Amniotic epithelial cell (primary cell): ENCODE measurements at places on chromosomes 2 and 18.

DNA sequence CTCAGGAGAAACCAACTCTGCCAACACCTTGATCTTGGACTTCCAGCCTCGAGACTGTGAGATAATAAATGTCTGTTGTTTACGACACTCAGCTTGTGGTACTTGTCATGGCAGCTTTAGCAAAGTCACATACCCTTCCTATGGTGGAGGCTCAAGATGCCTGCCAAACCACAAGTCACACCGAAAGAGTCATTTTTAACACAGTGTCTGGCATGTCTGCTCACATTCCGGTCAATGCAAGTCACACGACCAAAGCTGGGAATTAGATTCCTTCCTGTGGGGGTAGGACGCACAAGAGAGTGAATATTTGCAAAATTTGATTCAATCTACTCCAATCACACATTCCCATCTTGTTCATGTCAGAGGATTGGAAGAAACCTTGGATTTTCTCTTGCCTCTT lies 24.6 kb downstream of the KCNE4 start:
- DNase-seq = no peak

GRCh38 chr2:201854841-201855240 lies 48.5 kb downstream of the CDK15 start:
- peak; percentile 67 for DNase-seq

DNA sequence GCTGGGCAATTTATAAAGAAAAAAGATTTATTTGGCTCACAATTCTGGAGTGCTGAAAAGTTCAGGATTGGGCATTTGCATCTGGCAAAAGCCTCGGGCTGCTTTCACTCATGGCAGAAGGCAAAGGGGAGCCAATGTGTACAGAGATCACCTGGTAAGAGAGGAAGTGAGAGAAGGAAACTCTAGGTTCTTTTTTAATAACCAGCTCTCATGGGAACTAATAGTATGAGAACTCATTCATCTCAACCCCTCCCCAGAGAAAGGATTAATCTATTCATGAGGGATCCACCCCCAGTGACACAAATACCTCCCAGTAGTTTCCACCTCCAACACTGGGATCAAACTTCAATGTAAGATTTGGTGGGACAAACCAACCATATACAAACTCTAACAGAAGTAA lies 129.0 kb downstream of the EVA1A start:
- no peak for DNase-seq

- no peak for DNase-seq
Observed at GRCh38 chr2:235390108-235390815, 103.6 kb upstream of the AGAP1 start.

DNA sequence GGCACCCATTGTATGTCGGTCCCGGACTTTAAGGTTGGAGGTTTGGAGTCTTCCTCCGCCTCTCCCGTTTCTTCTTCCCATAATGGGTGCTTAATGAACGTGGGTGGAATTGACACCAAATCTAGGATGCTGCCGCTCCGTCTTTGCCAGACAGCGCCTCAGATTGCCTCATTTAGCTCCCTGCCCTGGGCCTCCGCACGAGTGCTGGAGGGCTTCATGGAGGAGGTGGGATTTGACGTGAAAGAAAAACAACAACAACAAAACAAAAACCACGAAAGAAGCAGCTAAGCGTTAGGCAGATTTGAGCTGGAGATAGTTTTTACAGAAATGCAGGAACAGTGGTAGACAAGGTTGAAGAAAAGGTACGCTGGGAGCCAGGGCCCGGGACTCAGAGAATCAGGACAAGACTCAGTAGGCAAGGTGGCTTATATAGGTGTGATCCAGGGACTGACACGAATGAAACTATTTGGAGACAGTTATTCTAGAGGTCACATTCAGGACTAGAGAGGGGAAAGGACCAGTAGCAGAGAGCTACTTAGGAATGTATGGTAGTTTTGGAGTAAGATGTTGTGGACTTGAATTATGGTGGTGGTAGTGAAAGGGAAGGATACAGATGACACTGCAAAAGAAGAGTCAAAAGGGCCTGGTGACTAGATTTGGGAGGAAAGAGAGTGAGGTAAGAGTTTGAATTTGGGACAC lies 605 bp downstream of the ZNF2 start:
- DNase-seq = no peak

- no peak for DNase-seq
Observed at GRCh38 chr2:172012677-172013391, 13.1 kb downstream of the METAP1D start.

DNA sequence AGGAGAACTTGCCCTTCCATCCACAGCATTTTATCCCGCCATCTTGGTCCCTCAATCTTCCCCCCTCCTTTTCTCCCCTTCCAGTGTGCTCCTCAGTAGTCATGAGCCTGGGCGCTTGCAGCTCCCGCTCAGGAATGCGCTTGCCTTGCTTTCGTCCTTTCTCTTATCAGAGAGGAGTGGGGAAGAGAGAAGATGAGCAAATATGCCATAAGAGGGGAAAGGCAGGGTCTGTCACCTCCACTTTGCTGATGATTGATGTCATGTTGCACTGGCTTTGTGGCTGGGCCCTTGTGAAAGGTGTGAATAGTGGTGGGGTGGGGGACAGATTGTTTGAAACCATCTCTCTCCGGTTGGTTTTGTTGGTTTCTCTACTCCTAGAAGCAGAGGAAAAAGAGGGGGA lies 569.3 kb downstream of the TNS1 start:
- DNase-seq = peak; percentile 64

DNA sequence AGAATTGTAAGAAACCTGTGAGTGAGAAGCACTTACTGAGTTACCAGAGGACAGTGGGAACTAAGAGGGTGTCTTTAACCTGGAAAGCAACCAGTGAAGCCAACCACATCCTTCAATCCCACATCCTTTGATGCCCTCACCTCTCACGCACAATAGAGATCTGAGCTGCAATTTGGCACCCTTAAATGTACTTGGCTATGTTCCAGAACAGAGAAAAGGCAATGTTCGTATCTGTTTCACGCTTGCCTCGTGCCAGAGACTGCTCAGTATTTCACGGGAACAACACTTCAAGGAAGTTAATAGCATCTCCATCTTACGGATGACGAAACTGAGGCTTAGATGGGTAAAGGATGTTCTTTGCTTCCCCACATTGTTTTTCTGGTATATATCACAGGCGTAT lies 167.4 kb downstream of the DPP10 start:
- DNase-seq = no peak

GRCh38 chr2:148981324-148981723 lies 57.2 kb upstream of the LYPD6B start:
- DNase-seq = no peak

- no peak for DNase-seq
Observed at GRCh38 chr18:11672846-11673454, 16.1 kb upstream of the GNAL start.

DNA sequence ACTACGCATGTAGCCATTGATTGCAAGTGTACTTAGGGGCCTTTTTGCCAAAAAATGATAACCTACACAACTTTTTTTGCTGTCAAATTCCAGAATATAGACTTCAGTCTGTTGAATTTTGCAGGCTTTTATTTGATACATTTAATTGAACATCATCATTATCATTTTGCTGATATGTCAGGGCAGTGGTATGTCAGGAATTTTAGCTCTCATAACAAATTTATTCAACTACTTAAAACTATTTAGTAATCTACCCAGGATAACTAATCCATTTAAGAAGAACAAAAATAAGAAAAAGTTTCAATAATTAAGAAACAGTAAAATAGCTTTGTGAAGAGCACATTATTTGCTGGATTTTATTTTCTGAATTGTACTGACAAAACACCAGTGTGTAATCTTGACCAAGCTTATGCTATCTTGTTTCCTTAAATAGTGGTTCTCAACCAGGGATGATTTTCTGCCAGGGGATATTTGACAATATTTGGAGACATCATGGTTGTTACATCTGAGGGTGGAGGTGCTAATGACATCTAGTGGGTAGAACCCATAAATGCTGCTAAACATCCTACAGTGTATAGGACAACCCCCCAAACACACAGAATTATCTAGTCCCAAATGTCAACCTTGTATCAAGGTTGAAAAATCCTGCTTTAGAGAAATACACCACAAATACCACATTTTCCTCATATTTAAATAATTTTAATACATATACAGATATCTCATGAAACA lies 12.1 kb upstream of the TTN start:
- DNase-seq = no peak

GRCh38 chr2:226483745-226484619 lies 315.6 kb downstream of the IRS1 start:
- DNase-seq = peak; percentile 44

GRCh38 chr2:203737360-203737759 lies 30.9 kb downstream of the CD28 start:
- DNase-seq = no peak

- DNase-seq = no peak
Observed at GRCh38 chr2:144701259-144701658, 181.3 kb upstream of the ZEB2 start.

- no peak for DNase-seq
Observed at GRCh38 chr2:98484121-98484557, 39.5 kb downstream of the INPP4A start.

- DNase-seq = no peak
Observed at GRCh38 chr18:25895518-25895917, 194.9 kb downstream of the SS18 start.

- no peak for DNase-seq
Observed at GRCh38 chr2:39542523-39542922, 105.4 kb upstream of the MAP4K3 start.

DNA sequence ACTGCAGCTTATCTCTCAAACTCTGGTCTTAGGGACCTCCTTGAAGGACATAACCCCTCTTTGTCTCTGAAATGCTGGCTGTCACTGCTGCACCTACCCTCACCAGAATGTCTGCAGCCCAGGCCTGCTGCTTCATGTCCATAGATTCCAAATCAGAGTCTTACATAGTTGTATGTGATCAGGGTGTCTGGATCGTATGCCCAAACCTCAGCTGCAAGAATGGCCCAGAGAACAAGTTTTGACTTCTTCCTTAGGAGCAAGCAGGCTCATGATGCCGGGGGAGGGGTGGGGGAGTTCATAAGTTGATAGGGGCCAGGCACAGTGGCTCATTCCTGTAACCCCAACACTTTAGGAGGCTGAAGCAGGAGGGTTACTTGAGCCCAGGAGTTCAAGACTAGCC lies 55.8 kb upstream of the RMDN2 start:
- DNase-seq = no peak

DNA sequence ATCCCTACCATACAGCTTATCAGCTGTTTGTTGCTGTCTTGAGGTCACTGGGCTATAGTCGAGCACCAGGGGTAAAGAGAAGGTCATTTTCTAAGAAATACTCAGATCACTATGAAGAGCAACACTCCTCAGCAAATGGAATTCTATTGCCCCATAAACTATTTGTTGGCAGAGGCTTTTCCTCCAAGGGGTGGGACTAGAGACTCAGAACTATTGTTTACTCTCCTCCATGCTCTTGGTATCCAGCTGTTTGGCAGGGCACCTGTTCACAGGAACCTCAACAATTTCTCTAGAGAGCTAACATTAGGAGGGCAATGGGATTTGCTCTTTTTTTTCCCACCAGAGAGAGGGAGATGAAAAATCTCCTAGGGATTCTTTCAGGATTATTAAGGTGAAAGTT lies 249.1 kb upstream of the SPRED2 start:
- no peak for DNase-seq

GRCh38 chr2:218264773-218265561 lies 4.2 kb downstream of the GPBAR1 start:
- no peak for DNase-seq

DNA sequence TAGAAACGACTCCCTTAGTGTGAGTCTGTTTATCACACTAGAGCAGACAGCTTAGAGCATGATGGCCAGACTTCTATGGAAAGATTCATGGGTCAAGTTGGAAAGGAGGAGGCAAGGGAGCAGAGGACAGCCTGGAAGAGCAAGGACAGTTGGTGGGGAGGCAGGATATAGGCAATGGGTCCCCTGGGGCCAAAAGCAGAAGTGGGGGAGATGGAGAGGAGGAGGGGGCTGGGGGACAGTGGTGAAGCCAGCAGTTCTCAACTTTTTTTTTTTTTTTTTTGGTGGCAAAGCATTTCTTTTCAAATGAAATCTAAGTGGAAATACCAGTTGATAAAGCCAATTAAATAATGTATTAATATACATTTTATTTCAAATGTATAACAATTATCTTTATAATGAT lies 197.9 kb downstream of the HRH4 start:
- no peak for DNase-seq

- DNase-seq = no peak
Observed at GRCh38 chr2:46924608-46925007, 9.0 kb upstream of the MCFD2 start.

DNA sequence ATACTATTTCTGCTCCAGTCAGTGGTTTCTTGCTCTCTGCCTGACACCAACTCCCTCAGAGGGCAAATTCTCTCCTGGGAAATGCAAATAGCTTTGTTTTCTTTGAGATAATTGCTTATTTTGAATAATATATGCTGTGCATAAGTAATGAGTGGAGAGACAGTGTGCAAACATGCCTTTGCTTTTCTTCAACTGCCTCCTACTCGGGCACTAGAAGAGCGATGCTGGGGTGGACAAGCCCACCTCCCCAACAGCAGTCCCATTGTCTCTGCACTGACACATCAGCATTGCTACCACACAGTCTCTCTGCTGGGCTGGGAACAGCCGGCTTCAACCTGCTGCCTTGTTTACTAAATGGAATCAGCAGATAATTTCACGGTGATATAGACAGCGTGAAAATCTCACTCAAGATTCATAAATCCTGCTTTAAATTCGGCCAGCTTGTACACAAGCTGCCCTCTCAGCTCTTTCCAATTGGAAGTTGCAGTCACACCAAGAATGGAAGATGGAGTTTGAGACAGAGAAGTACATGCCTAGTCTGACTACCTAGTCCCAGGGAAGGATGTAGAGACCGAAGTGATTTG lies 694.5 kb downstream of the TDRD15 start:
- DNase-seq = no peak

GRCh38 chr2:184174493-184175104 lies 423.7 kb upstream of the ZNF804A start:
- no peak for DNase-seq

DNA sequence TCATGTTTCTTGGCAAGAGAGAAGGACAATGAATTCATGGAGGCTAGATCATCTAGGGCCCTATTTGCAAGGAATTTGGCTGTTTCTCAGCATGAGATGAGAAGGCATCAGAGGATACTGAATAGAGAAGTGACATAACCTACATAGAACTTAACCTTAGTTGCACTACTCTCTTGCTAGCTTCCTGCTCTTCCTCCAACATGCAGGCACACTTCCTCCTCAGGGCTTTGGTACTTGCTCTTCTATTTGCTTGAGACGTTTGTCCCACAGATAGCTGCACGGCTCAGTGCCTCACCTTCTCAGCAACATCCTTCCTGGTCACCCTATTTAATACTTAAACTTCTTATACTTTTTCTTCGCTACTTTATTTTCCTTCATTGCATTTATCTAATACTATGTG lies 20.0 kb upstream of the LANCL1 start:
- no peak for DNase-seq

DNA sequence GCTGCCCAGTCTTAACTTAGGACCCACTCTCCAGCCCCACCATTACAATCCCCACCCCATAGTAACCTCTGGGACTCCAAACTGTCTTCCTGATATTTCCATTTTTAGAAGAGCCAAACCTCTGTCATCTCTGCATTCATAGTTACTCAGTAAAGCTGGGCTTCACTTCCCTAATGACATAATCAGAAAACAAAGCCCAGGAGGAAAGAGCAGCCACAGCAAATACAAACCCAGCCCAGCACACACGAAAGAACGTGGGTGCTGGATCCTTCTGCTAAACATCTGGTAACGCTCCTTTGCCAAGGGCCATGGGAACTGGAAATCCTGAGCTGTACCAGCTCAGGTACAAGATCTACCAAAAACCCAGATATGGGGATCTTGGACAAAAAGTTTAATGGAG lies 36.8 kb upstream of the RIOK3 start:
- DNase-seq = no peak
